Progenitor cell of endocrine pancreas (in vitro differentiated cells): ENCODE measurements at places on chromosomes 11 and 22. TPM values are rescaled to one million over a fixed set of nuclear protein-coding genes. Genes with fewer than 3 reads are reported as not detected.

Gene FJX1
- total RNA-seq = 11.2 and 12.9 TPM in 2 replicates

Gene HBG2
- total RNA-seq = not detected in 2 replicates

Gene C22orf23
- total RNA-seq = 0.89 and 0.93 TPM in 2 replicates

Gene OR2AG1
- not detected in 2 replicates for total RNA-seq

DNA sequence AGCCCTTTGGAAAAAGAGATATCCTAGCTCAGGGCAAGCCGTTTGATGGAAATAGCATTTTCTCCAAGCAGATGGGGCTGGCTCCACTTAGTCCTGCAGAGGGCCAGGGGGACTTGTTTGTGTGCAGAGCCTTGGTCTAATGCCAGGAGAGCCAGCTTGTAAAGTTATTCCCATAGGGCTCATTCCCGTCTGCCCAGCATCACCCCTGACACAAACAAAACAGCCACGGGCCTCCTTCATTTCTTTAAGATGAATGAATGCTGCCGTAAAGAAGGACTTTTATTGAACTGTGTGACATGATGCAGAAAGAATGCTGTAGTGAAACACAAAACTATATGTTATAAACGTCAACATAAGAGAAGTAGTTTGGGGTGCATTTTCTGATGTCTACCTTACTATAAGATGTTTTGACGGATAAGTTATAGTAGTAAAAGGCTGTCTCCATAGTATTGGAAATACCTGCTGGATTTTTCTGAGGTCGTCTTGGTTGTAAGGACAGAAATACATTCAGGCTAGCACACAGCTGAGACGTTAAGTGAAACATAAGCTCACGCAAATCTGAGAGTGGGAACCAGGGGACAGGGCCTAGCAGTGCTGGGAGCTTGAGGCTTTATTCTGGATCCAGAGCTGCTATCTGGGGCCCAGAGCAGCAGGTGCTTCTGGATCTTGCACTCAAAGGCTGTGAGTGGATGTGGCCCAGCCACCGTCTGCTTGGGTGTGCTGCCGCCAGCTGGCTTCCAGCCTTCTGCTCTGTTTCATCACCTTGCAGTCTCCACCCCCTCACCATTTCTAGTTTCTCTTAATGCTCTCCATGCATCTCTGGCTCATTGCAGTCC, 53.3 kb downstream of the NCAM1 start:
- H3K36me3 ChIP-seq = no peaks in the 10 kb centered on the region
- no peak overlapping the region for H3K27ac ChIP-seq
- peaks cover 16% of the 10 kb centered on the region for H3K4me1 ChIP-seq
- no peak for DNase-seq

GRCh38 chr22:20095521-20095920, 15.5 kb downstream of the DGCR8 start:
- no peaks in the 10 kb centered on the region for H3K27me3 ChIP-seq
- H3K27ac ChIP-seq = no peak overlapping the region
- no peak for DNase-seq

DNA sequence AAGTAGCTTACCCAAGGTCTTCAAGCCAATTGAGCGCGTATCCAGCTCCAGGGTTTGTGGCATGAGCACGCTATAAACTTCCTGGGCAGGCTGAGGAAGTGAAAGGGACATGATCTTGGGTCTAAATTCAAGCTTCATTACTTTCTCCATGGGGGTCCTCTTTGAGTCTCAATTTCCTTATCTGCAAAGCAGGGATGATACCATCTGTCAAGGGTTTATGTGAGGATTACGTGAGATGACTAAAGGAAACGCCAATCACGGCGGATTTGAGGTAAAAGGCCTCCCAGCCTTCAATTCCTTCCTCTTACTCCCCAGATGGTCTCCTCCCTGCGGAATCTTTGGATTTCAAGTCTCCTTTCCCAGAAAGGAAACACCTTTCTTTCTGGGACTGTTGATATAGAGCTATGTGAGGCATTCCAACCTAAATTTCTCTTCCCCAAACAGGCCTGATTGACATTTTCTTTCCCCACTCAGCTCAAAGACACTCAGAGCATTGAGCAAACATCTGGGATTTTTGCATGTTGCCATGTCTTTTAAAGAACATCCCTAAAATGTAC, 474.4 kb downstream of the INSC start:
- H3K4me3 ChIP-seq = no peak overlapping the region
- H3K36me3 ChIP-seq = no peaks in the 10 kb centered on the region
- peaks cover 10% of the 10 kb centered on the region for H3K27me3 ChIP-seq
- H3K27ac ChIP-seq = no peak overlapping the region
- no peak for DNase-seq
- H3K4me1 ChIP-seq = peaks cover 10% of the 10 kb centered on the region

DNA sequence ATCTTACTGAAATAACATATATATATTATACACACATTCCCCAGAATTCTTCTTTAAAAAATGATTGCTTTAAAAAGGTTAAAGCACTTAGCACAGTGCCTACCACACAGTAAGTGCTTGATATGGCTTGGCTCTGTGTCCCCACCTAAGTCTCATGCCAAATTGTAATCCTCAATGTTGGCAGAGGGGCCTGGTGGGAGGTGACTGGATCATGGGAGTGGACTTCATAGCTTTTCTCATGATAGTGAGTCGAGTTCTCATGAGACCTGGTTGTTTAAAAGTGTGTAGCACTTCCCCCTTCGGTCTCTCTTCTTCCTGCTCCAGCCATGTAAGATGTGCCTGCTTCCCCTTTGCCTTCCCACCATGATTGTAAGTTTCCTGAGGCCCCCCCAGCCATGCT, 6.2 kb downstream of the CRYAB start:
- H3K36me3 ChIP-seq = peaks cover 4% of the 10 kb centered on the region
- peaks cover 2% of the 10 kb centered on the region for H3K4me1 ChIP-seq
- no peak overlapping the region for H3K4me3 ChIP-seq
- DNase-seq = no peak

DNA sequence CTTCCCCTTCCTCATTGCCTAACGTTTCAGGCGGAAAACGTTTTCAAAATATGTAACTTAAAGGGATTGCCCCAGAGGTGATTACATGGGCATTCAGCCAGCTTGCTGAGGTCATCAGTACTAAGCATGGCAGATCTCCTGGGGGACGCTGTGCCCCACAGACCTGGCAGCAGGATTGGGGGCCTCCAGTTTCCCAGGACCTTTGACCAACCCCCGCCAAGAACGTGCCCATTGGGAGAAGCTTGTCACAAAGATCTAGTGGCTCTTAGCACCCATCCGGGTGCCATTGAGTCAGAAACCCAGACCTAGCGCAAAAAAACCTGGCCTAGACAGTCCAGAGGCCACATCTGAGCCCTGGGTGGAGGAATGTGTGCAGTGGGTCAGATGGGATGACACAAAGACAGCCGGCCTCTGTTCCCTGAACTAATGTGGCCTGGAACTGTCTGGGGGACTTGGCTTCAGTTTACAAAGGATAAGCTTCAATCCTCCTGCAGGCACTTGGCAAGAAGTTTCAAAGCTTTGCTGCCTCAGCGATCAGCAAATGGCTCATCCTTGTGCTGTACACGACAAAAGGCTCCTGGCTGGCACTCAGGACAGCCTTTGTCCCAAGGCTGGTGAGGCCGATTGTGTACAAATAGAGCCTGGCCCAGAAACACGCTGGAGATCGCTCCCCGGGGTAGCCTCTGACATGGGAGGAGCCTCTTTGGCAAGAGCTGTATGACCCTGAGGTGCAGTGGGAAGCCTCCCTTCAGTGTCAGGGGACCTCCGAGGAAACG, 9.5 kb downstream of the C1QTNF6 start:
- H3K4me1 ChIP-seq = peaks cover 1% of the 10 kb centered on the region
- H3K36me3 ChIP-seq = no peaks in the 10 kb centered on the region
- H3K27ac ChIP-seq = no peak overlapping the region

DNA sequence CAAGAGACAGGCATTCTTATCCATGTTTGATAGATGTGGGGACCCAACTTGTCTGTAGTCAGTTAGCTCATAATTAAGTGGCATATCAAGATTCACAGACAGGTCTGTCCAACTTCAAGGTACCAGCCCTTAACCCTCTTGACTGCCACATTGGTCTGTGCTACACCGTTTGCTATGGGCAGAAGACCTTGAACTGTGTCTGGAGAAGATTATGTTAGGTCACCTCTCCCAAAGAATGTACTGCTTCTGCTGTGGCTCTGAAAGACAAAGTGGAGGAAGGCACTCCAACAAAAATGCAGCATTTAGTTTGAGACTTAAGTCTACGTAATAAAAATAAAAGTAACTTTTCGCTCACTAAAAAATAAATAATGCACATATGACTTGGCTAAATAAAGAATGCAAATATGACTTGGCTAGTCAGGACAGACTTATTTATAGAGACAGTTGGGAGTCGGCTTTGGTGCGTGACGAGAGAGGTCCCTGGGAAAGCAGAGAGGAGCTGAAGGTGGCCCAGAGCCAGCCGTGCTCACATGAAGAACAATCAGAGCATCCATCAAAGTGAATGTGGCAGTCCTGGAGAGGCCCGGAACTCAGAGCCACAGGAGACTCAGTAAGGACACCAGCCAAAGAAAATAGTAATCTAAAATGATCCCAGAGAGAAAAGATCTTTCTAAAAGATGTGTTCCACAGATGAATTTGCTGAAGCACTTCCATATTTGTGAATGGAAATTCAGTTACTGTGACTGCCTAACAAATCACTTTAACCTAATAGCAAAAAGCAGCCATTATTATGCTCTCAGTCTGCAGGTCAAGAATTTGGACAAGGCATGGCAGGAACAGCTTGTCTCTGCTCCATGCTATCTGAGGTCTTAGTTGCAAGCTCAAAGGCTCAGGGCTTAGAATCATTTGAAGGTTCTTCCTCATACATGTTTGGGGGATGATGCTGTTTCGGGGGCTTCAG, 35.0 kb downstream of the CWC15 start:
- DNase-seq = no peak
- no peaks in the 10 kb centered on the region for H3K27me3 ChIP-seq
- no peaks in the 10 kb centered on the region for H3K36me3 ChIP-seq
- no peak overlapping the region for H3K4me3 ChIP-seq

DNA sequence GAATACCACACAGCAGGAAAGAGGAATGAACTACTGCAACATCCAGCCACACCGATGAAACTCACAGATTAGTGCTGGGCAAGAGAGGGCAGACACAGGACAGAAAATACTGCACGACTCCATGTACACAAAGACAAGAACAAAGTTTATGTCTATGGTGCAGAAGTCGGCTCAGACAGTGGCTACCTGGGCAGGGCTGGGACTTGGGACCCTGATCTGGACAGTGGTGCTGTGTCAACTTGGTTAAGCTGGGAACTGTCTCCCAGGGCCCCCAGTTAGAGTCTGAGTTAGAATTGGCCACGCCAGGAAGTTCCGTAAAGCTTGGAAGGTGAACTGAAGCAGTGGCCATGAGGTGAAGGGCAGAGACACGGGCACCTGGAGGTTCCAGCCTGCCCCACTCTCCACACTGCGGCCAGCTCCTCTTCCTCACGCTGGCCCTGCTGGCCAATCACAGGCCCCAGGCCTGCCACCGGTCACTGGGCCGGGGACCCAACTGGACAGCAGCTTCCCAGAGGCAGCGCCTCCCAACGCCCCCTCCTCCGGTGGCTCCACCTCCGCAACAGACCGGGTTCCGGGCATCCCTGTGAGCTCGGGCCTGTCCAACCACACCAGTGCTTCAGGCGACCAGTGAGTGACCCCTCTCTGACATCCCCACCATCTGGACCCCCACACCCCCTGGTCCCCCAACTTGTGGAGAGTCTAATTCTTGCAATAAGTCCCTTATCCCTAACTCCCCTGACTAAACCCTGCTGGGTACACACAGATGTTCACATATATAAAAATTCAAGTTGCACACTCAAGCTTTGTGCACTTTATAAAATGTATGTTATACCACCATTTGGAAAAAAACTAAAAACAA, 93.7 kb downstream of the MICAL3 start:
- DNase-seq = no peak
- no peak overlapping the region for H3K4me3 ChIP-seq
- no peaks in the 10 kb centered on the region for H3K27me3 ChIP-seq
- no peak overlapping the region for H3K27ac ChIP-seq
- peaks cover 15% of the 10 kb centered on the region for H3K4me1 ChIP-seq

- H3K27ac ChIP-seq = no peak overlapping the region
- no peak for DNase-seq
- no peaks in the 10 kb centered on the region for H3K27me3 ChIP-seq
- H3K4me3 ChIP-seq = no peak overlapping the region
- H3K36me3 ChIP-seq = peaks cover 3% of the 10 kb centered on the region
- peaks cover 38% of the 10 kb centered on the region for H3K4me1 ChIP-seq
Measured at GRCh38 chr11:117073539-117073938, 24.7 kb downstream of the SIK3 start.

DNA sequence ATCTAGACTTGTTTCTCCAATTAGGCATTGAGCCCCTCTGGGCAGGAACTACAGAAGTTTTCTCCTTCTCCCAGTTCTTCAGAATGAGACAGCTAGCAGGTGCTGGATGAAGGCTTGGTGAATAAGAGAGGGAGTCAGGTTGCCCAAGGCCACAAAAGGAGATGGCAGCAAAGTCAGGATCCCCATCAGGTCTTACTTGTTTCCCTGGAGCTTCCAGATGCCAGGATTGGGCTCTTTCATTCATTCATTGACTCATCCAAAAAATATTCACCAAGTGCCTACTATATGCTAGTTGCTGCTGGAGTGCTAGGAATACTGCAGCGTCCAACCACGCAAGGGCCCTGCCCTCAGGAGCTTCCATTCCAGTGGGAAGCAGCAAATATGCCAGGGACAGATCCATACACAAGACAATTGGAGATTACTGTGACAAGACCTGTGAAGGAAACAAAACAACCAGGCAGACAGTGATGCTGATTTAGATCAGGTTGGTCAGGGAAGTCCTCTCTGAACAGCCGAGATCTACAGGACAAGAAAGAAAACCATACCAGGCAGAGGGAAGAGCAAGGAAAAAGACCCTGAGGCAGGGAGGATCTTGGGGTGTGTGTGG, 24.6 kb upstream of the LMO1 start:
- no peak overlapping the region for H3K27ac ChIP-seq
- no peak for DNase-seq
- H3K4me3 ChIP-seq = no peak overlapping the region
- H3K4me1 ChIP-seq = peaks cover 18% of the 10 kb centered on the region
- no peaks in the 10 kb centered on the region for H3K36me3 ChIP-seq
- peaks cover 7% of the 10 kb centered on the region for H3K27me3 ChIP-seq

DNA sequence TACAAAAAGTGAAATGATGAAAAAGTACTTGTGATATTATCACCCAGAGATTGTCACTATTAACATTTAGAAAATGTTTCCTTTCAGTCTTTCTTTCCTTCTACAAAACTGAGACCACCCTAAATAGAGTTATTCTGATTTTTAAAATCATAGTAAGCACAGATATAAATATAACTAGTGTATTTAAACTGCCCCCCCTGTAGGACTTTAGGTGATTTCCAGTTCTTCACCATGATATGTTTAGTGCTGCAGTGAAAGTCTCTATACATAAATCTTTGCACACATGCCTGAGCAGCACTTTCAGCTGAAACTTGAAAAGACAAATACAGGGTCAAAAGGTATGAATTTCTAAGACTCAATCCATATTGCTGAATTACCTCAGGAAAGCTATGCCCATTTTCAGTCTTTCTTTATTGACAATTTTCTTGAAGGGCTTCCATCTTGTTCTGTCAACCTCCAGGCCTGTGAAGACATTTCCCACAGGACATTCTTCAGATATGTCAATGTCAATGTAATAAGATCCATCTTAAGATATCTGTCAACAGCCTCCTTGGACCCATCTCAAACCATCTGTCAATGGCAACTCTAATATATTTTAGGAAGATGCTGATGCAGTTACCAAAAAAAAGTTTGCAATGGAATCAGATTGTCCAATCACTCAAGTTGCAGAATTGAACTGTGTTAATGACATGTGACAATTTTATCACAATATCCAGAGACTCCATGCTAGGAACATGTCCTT, 30.8 kb upstream of the LDLRAD3 start:
- no peak for DNase-seq
- peaks cover 4% of the 10 kb centered on the region for H3K27me3 ChIP-seq
- no peak overlapping the region for H3K27ac ChIP-seq
- H3K4me3 ChIP-seq = no peak overlapping the region
- H3K36me3 ChIP-seq = no peaks in the 10 kb centered on the region
- H3K4me1 ChIP-seq = no peaks in the 10 kb centered on the region
